Right forelimb (tissue), 1 donor: ENCODE measurements at places on chromosomes 5 and 9.

- DNase-seq: no peak
These were observed 156.4 kb upstream of the COX7C start for GRCh38 chr5:86461169-86461956.

DNA sequence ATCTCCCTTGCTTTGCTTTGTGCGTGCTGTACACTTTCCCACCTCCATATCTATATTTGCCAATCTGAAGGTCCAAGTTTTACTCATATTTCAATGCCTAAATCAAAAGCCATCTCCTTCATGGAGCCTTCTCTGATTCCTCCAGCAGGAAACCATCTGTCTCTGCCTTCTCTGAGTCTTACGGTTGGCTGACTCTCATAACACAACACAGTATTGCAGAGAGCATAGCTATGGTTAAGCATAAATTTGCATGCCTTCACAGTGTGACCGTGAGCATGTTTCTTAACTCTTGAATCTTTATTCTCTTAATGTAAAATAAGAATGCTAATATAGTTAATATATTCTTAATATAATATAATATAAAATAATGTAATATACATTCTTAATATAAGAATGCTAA is 136.8 kb upstream of the PPP2R2B start:
- DNase-seq: no peak

GRCh38 chr5:34005211-34005610 is 2.6 kb downstream of the AMACR start:
- no peak for DNase-seq

GRCh38 chr5:173926359-173926758 is 38.2 kb downstream of the CPEB4 start:
- DNase-seq: no peak
